ENCODE measurements at places on chromosomes 2 and 18.

- DNase-seq, result no peak
Observed at GRCh38 chr2:197304556-197305011, 6.0 kb downstream of the ANKRD44 start.

DNA sequence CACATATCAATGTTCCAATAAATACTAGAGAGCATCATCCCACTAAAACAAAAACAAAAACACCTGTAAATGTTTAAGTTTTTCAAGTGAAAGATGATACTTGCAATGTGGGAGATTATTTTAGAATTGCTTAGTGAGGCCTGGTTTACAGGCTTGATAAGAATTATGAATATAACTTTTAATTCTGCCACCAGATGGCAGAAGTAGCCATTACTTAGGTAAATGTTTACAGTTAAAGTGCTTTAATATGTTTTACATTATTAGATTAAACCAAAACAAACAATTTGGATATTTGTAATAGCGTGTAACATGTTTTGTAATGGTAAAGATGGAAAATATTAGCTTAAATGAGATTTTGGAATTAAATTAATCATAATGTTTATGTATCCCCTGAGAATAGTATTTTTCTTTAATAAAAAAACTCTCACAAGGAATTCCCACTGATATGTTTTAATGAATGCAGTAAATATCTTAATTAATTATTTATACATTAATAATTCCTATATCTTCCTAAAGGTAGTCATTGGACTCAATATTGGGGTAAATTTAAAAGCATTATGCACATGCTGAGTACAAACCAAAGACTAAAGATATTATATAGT lies 522.0 kb downstream of the SPAG16 start:
- DNase-seq, result no peak

- no peak for DNase-seq
Observed at GRCh38 chr2:206984206-206984605, 44.9 kb downstream of the CPO start.

DNA sequence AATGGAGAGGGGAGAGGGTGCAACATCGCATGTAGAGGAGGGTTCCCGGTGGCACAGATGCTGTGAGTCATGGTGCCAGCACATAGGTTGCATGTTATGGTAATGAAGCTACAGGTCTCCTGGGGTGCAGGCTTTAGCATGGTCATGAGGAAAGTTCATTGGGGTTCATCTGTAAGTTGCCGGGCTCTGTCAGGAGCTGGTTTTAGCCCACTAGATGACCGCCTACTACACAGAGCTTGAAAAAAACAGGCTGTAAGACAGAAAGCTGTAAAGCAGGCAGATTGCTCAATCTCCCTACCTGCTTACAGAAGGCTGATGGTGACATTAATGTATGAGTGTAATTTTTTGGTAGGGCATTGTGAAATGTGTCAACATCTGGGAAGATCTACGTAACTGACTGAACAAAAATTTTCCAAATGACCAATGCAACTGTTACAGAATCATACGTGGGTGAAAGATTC lies 23.9 kb downstream of the DYSF start:
- no peak for DNase-seq

GRCh38 chr18:13159579-13159978 lies 59.0 kb upstream of the LDLRAD4 start:
- DNase-seq, result no peak

- DNase-seq, result no peak
Observed at GRCh38 chr2:6644261-6644660, 221.4 kb downstream of the CMPK2 start.

GRCh38 chr2:225431105-225431863 lies 31.8 kb downstream of the NYAP2 start:
- no peak for DNase-seq

DNA sequence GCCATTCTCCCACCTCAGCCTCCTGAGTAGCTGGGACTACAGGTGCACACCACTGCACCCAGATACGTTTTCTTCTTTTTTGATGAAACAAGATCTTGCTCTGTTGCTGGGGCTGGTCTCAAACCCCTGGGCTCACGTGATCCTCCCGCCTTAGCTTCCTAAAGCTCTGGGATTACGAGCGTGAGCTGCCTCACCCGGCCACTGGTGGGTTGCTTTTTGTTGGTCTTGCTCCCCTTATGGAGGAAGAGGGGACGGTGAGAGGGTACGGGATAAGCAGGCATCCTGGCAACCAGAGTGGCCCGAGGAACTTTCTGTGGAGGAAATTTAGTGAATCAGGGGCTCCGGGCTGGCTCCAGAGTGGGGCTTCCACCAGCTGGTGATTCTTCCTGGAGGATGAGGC lies 222.3 kb downstream of the HDAC4 start:
- DNase-seq, result no peak

DNA sequence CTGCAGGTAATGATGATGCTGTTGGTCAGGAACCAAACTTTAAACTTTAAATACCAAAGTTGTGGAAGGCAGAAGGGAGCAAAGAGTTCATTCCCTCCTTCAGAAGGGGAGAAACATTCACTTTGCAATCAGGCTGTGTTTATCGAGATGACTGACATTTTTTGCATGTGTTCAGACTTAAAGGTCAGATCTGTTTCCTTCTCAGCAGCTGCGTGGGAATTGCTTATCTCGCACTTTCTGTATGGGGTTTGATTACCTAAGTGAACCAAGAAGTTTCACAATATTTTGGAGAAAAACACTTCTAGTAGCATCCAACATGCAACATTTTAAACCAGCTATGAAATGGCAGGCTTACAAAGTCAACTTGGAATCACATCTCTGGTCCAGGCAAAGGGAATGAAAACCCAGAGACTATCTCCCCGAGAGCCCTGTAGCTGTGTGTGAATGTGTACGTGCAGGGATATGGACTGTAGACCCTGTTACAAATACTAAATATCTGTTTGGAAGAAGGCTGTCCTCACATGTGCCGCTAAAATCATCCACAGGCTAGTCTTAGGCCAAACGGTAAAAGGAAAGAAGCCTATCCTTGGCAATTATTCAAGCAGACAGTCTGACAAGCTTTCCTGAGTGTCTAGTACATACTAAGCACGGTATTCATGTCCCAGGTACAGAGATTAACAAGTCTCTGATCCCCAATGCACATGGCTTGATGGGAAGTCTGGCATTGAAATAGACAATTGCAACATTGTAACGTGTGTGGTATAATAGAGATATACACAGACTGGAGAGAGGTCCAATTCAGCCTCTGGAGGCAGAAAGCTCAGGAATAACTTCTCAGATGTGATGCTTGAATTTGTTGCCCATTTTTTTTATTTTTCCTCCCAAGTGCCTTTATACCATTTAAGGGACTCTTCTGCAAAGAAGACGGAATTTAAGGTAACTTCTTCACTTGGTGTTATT lies 483.1 kb downstream of the DPP10 start:
- DNase-seq, result no peak

DNA sequence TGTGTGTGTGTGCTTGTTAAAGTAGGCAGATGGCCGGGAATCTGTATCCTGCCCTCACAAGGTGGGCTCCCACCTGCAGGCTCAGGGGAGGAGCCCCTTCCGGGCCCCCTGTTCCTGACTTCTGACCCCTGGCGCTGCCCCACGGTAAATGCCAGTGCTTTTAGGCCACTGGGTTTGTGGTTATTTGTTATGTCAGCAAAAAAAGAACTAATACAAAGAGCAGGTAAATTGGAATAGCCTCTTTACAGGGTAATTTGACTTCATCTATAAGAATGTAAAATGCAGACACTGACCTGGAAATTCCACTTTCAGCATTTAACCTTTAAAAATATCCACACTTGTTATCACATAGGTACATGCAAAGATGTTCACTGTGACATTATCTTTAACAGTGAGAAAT lies 44.2 kb downstream of the RTP5 start:
- no peak for DNase-seq

- no peak for DNase-seq
Observed at GRCh38 chr18:35334821-35335220, 9.4 kb downstream of the ZNF24 start.

DNA sequence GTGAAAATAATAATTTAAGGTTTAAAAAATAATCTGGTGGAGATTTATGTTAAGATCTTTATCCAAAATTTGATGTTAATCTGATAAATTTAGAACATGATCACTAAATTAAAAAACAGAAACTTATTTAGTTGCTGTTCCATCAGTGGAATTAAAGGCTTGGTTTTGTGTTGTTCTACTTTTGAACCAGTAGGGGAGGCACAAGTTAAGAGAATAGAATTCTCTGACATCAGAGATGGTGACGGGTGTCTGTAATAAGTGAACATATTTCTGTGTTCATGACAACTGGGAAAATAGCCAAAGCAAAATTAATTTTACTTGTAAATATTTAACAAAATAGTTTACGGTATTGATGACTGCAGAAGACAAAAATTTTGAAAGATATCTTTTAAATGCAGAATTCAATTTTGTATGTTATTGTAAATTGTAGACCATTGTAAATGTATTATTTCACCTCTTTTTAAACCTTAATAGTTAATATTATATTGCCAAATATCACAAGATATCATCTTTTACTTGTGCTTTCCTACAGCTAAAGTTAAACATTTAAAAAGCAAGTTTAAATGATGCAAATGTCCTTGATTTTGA lies 106.0 kb downstream of the UBR3 start:
- no peak for DNase-seq

DNA sequence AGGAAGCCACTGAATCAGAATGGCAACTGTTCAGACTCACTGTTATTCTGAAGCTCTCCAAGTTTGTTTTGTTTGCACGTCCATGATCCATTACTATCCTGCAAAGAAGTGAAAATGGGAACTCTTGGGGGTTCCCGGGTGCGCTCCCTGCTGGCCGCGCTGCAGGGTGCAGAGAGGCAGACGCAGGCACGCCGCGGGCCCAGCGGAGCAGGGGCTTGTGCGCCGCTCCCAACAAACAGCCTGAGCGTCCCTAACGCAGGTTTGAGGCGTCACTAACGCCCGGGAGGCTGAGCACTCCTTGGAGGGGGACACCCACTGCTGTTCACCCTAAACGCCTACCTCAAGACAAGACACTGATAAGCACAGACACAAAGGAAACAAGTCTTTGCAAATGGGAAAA lies 14.3 kb upstream of the PIEZO2 start:
- no peak for DNase-seq

Measured in stimulated activated CD4-positive, alpha-beta T cell treated with anti-CD3 and anti-CD28 coated beads, Interleukin-1b, Interleukin-23, amount 100 ng/mL, for 1 hour (primary cell).